ENCODE measurements at places on chromosomes 6 and 20.

- DNase-seq: no peak
Observed at GRCh38 chr6:31354864-31355582, 2.0 kb downstream of the HLA-B start.

DNA sequence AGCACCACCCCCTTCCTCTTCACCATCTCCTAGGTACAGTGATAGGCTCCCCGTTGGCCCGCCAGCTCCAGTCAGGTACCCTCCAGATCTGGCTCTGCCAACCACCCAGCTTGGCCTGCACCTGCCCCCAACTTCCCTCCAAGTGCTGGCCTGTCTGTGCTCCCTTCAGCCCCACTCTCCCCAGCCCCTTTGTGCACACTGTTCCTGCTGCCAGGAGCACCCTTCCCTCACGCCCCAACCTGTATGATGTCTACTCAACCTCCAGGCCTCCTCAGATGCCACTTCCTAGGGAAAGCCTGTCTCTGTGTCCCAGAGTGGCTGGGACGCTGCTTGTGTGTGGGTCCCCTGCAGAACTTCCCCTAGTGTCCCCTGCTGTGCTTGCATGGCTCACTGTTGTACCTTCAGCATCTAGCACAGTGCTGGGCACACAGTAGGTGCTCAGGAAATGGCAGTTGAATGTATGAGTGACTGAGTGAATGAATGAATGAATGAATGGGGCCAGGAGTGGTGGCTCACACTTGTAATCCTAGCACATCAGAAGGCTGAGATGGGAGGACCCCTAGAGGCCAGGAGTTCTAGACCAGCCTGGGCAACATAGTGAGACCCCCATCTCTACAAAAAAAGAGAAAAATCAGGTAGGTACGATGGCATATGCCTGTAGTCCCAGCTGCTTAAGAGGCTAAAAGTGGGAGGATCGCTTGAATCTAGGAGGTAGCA lies 3.0 kb downstream of the ZBP1 start:
- DNase-seq: no peak

DNA sequence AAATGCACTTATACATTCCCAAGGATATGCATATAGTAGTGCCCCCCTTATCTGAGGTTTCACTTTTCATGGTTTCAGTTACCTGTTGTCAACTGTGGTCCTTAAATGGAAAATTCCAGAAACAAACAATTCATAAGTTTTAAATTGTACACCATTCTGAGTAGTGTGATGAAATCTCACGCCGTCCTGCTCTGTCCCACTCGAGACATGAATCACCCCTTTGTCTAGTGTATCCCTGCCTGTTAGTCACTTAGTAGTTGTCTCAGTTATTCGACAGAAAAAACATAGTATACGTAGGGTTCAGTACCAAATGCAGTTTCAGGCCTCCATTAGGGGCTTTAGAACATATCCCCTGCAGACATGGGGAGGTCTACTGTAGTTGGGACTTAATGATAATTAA lies 57.0 kb downstream of the MAP1LC3A start:
- DNase-seq: no peak

DNA sequence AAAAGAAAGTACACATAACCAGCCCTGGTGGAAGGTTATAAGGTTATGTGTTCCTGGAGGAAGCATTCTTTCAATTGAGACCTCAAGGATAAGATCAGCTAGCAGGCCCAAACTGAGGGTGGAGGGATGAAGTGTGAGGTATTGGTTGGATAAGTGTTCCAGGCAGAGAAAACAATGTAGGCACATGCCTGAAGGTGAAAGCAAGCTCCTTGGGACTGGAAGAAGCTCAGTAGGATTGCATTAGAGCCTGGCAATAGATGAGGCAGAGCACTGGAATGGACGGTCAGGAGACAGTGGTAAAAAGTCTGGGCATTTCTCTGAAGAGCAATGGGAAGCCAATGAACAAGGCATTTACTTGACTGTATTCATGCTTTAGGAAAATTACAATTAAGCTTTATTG lies 89.9 kb upstream of the SHLD1 start:
- DNase-seq: peak; percentile 39

- peak; percentile 79 for DNase-seq
Observed at GRCh38 chr20:35619196-35620095, 3.8 kb downstream of the SPAG4 start.

DNA sequence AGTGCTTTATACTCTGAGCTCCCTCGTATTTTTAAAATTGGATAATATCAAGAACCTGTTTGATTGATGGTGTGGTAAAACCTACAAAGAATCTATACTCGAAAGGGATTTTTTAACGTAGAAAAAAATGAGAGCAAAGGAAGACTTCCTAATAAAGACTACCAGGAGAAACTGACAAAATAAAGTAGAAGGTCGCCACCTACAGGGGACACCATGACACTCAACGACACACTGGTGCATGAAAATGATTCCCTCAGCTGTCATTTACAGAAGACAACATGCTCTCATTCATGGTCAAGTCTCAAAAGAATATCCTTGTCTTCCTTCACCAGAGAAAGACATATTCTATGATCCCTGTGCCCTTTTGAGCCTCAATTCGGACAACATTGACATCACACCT lies 10.1 kb upstream of the NHSL1 start:
- peak; percentile 45 for DNase-seq

DNA sequence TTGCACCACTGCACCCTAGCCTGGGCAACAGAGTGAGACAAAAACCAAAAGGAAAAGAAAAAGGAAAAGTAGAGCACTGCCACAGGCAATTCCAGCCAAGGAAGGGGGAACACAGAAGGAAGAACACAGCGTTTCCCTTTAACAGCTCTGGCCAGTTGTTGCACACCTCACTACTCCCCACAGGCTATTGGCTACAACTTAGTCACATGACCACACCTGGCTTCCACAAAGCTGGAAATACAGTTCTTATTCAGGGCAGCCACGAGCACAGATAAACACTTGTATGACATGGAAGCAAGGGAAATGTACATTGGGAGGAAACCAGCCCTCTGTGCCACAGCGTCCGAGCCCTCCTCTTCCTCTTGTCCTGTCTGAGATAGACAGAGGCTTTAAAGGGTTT lies 249.0 kb upstream of the JARID2 start:
- no peak for DNase-seq

DNA sequence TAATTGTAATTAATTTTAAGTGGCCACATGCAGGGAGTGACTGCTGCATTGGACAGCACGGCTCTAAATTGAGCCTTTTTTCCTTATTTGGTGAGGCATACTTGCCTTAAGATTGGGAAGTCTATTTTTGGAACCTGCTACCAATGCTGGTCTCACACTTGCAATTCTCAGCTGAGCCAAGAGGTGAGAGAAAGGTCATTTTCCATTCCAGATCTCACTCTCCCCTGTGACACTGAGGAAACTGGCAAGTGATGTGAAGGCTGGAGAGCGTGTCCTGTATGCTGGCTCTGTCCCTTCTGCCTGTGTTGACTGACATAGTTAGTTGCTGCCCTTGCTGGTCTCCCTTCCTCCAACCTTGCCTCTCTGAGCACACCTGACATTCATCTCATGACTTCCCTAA lies 735 bp upstream of the MOG start:
- no peak for DNase-seq

DNA sequence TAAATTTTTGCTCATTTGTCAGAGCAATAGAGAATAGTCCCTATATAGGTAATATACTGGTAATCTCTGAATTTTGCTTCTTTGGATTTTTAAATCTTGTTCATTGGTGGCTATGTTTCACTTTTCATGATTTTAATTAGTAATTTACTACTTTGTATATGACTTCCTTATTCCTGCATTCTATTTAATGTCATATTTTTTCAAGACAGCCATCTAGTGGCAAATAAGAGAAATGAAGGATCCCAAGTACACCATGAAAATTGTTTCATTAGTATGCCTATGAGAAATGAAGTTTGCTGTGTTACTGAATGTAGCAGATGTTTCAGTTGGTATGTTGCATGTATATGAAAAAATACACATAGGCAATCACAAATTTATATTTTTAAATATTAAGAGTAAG lies 82.4 kb downstream of the ZNF292 start:
- peak; percentile 39 for DNase-seq

GRCh38 chr6:112665815-112666214 lies 318.7 kb downstream of the RFPL4B start:
- no peak for DNase-seq

GRCh38 chr6:118659513-118660217 lies 8.3 kb upstream of the CEP85L start:
- DNase-seq: peak; percentile 78

DNA sequence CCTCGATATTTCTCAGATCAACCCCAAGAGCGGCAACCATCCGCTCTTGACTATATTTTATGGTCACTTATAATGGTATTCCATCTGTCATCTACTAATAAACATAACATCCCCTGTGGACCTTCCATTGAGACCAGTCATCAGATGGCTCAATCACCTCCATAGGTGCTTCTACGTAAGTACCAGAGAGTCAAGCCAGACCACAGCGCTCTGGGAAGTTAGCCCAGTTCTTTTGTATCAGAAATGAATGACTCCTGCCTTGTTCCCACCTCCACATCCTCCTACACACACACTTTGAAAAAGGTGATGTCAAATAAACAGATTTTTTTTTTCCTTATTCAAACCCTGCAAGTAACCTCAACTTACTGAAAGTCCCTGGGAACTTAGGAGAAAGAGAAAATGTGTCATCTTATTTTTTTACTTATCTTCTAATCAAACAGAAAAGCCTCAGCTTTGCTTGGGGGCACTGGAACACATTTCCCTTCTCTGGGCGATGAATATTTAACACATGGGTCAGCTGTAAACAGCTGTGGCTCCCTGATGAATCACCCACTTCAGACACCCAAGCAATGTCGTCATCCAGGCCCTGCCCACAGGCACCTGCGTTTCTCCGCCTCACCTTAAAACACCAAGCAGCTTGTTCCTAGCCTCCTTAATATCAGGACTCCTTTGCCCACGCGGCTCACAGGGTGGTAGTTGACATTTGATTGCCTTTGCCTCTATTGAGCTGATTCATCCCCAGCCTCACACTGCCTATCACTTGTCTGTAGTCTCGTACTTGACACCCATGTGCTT lies 121.4 kb upstream of the LY86 start:
- DNase-seq: peak; percentile 4

GRCh38 chr6:81734081-81734480 lies 18.4 kb downstream of the TENT5A start:
- no peak for DNase-seq

DNA sequence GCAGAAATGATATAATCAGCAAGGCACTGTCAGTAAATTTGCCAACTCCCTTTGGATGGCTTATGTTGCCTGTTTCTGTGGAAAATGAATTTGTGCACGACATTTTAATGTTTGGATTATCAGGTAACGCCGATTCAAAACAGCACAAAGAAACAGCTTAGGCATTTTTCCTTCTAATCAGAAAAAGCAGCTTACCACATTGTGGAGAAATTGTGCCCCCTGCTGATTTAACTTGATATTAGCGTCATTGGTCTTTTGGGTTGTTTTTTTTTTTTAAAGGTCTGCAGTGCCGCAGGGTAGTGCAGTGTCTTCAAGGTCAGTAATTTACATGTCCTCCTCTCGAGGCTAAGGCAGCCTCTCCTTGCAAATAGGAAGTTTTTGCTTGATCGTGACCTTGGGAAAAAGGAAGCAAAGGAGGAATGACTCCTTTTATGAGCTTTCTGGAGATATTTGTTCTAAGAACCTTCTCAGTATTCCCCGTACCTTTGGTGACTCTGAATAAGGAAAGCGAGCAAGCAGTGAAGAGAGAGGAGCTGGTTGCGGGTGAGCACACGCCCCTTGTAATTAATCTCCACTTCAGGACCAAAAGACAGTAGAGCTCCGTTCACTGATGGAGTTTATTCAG lies 79.1 kb downstream of the ELOVL4 start:
- peak; percentile 70 for DNase-seq

DNA sequence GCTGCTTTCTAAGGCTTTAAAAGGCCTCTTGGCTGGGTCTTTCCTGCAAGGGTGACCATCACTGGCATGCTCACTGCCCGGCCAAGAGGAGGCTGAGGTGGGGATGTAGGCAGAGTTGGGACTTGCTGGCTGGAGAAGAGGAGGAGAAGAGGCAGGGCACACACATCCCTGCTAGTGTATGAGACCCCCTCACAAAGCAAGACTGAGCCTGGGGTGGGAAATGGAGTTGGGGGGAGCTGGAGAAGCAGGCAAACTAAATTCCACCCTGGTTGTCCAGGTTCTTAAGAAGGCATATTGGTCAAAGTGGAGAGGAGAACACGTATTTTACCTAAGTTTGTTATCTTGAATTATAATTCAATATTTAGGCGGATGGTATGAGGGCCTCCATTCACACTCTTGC lies 1.7 kb upstream of the KIZ start:
- no peak for DNase-seq

DNA sequence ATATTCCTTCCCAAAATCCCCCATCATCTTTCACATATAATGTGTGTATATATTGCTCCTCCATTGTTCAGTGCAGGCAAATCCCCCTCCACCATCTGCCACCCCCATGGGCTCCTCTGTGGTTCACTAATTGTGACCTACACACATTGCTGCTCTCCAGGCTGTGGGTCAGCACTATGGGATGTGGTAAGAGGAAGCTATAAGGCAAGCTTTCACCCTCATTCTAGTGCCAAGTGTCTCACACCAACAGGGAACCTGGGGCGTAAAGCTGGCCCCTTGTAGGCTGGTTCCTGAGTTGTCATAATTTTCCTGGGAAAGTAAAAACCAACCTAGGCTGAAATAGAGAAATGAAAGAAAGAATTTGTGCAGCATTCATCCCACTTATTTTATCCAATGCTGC lies 16.8 kb downstream of the FKBP1A start:
- DNase-seq: no peak

DNA sequence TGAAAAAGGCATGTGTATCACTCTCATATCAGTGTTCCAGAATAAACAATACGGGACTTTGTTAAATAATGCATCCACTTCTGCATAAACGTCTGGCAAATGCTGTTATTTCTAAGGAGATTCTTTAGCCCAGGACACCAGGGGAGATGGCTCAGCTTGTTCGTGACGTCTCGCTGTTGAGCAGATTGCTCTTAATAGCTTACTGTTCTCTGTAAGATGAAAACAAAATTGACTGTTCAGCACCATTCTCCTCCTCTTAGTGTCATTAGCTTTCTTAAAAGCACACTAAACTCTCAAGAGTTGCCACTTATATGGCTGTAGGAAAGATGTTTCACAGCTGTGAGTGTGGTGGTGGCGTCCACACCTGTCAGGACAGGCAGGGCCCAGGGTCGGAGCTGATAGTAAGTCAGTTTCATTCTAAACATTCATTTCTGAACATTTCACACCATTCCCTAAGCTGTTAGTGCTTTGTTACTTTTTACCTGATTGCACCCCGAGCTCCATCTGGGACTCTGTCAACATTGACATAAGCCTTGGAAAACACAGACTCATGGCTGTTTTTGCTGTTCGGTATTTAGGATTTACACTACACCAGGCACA lies 132.1 kb downstream of the ZDHHC14 start:
- no peak for DNase-seq

- no peak for DNase-seq
Observed at GRCh38 chr6:34517966-34518365, 38.2 kb downstream of the SPDEF start.

GRCh38 chr6:142854589-142855488 lies 90.1 kb downstream of the HIVEP2 start:
- DNase-seq: no peak

- DNase-seq: no peak
Observed at GRCh38 chr6:155004017-155004416, 8.9 kb downstream of the TIAM2 start.

GRCh38 chr6:91276315-91276714 lies 689.4 kb upstream of the MAP3K7 start:
- peak; percentile 11 for DNase-seq

- DNase-seq: no peak
Observed at GRCh38 chr6:82076916-82077315, 170.6 kb downstream of the IBTK start.

- DNase-seq: no peak
Observed at GRCh38 chr6:31194061-31194834, 23.8 kb upstream of the POU5F1 start.
